PC-9 (cell line): ENCODE measurements at places on chromosomes 1 and 21.
A peak's percentile ranks its signal among the peaks of the same experiment; 100 is the strongest.

DNA sequence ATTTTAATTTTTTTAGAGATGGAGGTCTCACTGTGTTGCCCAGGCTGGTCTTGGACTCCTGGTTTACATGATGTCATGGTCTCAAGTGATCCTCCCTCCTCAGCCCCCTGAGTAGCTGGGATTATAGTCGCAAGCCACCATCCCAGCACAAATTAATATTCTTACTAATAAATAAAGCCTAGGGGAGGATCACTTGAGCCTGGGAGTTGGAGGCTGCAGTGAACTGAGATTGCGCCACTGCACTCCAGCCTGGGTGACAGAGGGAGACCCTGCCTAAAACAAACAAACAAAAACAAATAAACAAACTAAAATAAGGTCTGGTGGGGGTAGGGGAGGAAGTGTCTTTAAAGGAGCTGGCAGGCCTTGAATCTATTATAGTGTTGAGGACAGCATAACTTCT, 8.7 kb upstream of the GADD45A start:
- no peak for DNase-seq

DNA sequence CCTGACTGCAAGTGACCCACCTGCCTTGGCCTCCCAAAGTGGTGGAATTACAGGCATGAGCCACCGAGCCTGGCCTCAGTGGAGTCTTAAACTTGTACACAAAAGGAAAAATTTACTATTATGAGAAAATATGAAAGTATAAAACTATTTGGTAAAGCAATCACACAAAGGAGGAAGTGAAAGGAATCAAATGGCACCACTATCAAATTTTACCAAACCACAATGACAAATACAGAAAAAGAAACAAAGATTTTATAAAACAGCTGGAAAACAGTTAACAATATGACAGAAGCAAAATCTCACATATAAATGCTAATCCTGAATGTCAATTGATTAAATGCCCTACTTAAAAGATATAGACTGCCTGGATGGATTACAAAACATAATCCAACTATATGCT, 42.1 kb upstream of the NEGR1 start:
- no peak for DNase-seq

DNA sequence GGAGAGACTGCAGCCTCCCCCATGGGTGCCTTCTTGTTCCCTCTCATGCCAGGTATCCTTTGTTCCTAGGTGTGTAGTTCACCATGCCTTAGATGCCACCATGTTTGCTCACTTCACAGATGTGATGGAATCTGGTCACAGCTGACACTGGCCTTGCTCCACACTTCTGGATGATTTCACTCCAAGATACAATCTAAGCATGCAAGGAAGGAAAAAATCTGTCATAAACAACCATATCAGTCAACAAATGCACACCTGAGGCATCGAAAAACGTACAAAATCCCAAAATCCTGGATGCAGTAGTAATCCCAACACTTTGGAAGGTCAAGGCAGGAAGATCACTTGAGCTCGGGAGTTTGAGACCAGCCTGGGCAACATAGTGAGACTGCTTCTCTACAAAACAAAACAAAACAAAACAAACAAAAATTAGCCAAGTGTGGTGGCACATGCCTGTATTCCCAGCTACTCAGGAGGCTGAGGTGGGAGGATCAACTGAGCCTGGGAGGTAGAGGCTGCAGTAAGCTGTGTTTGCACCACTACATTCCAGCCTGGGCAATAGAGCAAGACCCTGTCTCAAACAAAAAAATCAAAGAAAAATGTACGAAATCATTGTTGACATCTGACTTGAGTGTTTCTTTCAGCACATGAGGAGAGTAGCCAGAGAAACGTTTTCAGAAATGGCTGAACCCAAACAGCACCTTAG, 17.1 kb upstream of the PTPRF start:
- DNase-seq, result no peak

GRCh38 chr1:219402925-219403324, 210.0 kb downstream of the ZC3H11B start:
- DNase-seq, result no peak

- no peak for DNase-seq
Observed at GRCh38 chr1:161492827-161493226, 12.4 kb upstream of the FCGR2A start.

- DNase-seq, result peak; percentile 77
Observed at GRCh38 chr1:42962641-42963377, 4.1 kb upstream of the SLC2A1 start.

DNA sequence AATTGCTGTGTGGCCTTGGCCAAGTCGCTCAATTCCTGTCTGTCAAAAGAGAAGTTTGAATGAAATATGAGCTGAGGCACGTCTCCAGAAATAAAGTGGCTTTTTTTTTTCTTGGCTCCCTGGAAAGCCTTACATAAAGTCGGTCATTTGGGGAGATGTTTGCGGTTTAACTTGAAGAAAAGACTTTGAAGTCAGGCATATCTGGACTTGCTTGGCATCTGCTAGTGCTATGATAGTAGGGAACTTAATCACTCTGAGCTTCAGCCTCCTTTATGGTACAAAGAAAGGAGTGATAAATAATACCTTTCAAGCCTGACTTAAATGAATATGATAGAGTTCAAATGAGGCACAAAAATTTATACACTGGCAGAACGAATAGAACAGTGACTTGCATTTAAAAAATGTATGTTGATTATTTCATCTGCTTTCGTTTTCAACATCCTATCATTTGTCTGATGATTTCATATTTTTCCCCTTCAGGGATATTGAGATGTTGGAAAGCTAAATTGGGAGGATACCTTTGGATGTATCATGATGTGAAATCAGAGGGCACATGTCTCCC, 60.2 kb downstream of the FASLG start:
- DNase-seq, result no peak

- DNase-seq, result no peak
Observed at GRCh38 chr1:42311138-42311537, 23.9 kb downstream of the FOXJ3 start.

GRCh38 chr1:20356850-20357459, 66.3 kb downstream of the VWA5B1 start:
- DNase-seq, result peak; percentile 83

GRCh38 chr21:14382486-14382834, 486 bp downstream of the HSPA13 start:
- no peak for DNase-seq

DNA sequence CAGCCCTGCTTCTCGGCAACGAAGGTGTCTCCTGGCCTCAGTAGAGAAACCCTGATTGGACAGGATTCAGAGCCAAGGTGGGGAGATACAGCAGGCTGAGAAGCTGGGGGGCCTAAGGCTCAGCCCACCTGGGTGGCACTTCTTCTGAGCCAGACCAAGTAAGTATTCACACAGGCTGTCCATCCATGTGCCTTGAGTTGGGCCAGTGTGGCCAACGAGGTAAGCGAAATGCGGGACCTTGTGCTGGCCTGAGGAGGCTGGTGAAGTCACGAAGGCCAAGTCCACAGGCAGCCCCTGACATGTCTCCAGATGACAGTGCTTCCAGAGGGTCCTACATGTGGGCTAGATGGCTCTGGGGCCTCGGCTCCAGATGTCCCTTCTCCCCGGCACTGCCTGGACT, 91.4 kb downstream of the ITPKB start:
- DNase-seq, result no peak

DNA sequence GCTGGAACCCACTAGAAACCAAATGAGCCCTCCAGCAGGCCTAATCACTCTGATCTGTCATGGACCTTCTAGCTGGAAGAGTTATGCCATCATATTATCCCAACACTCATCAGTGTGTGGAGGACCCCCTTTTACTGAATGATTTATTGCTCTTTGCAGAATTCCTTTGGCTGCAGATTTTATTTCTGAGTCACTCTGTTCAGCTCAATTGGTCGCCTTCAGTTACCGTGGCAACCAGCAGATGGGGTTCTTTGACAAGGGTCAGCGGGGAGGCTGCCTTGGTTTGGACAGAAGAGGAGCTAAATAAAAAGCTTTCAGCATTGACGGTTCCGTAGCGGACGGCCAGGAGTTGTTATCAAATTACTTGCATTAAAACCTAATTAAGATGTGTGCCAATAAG, 220.1 kb downstream of the SDCCAG8 start:
- no peak for DNase-seq

GRCh38 chr21:27149034-27149433, 182.1 kb upstream of the ADAMTS5 start:
- no peak for DNase-seq

GRCh38 chr21:22223385-22223784, 1225.2 kb downstream of the NCAM2 start:
- DNase-seq, result no peak

DNA sequence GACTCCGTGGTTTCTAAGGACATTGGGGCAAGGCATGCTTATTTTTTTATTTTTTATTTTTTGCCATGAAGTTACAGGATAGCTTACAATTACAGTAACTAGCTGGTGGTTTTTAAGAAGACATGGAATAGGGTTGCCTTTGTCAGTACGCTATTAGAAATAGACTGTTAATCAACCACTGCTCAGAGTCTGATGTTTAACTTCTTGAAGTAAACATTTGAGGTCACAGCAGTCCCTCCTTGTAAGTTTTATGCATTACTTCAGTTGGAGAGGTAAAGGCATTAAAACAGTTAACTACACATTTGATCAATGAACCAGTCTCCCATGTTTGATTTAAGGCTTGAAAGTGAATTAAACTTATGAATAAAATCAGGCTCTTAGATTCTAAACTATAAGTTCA, 19.3 kb upstream of the SHCBP1L start:
- DNase-seq, result no peak

DNA sequence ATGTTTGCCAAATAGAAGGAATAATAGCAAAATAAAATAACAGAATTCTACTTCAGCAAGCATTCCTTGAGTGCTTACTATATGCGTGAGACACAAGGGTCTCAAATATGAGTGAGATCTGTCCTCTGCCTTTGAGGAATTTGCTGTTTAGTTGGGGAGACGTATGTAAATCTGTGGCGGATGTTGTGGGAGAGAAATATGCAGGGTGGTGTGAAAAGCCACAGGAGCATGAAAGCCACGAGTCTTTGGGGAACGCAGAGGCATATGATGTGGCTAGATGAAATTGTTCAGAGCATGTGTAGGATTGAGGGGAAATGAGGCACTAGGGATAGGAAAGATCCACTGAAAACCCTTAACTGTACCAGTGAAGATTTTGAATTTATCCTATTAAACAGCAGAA, 244.4 kb downstream of the PBX1 start:
- no peak for DNase-seq

- DNase-seq, result no peak
Observed at GRCh38 chr1:113153116-113153803, 80.3 kb downstream of the LRIG2 start.

DNA sequence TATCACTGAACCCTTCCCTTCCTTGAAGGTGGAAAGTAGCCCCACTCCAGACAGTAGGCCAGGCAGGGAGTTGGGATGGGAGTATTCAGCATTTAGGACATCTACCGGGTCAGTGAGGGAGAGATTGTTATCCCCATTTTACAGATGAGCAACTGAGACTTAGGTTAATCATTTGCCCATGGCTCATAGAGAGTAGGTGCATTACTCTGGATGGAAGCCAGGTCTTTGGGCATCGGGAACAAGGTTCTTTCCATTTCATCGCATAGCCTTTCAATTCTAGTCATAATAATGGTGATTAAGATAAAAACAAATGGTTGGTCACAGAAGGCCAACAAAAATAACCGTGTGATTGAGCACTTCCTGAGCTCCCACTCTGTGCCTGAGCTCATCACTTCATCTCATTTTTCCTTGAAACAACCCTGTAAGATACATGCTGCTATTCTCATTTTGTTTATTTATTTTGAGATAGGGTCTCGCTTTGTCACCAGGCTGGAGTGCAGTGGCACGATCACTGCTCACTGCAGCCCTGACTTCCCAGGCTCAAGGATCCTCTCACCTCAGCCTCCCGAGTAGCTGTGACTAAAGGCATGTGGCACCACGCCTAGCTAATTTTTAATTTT, 64.8 kb downstream of the NAV1 start:
- DNase-seq, result no peak

GRCh38 chr1:178953538-178954324, 72.0 kb upstream of the FAM20B start:
- no peak for DNase-seq

DNA sequence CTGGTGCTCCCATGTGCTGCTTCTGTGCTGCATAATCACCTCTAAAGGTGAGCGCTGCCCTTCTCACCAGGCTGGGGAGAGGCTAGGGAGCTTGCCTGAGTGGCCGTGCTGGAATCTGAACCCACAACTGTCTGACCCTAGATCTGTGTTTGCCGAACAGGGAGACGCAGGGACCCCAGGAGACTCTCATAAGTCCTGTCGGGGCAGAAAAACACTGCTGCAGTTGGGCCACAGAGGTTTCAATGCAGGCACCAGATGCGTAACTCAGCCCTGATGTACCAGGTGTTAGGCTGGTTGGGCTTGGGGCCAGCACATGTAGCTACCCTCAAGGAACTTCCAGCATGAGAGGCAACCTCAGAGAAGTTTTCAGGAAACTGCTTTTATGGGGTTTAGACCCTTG, 49.5 kb upstream of the DMRTB1 start:
- DNase-seq, result no peak

DNA sequence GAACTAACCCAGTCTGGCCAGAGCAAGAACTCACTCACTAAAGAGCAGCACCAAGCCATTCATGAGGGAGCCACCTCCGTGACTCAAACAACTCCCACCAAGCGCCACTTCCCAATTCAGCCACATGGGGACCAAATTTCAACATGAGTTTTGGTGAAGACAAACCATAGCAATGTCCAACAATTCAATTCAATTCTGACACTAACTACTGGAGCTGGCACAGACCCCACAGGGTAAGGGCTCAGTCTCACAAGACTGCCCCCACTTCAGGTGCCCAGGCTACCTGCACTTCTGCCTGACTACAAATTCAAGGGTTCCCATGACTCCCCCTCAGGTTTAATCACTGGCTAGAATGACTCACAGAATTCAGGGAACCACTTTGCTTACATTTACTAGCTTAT, 48.8 kb upstream of the RAP1A start:
- DNase-seq, result no peak

- DNase-seq, result no peak
Observed at GRCh38 chr1:37755951-37756560, 8.9 kb downstream of the EPHA10 start.

GRCh38 chr1:152185544-152186391, 26.7 kb upstream of the RPTN start:
- DNase-seq, result peak; percentile 53

DNA sequence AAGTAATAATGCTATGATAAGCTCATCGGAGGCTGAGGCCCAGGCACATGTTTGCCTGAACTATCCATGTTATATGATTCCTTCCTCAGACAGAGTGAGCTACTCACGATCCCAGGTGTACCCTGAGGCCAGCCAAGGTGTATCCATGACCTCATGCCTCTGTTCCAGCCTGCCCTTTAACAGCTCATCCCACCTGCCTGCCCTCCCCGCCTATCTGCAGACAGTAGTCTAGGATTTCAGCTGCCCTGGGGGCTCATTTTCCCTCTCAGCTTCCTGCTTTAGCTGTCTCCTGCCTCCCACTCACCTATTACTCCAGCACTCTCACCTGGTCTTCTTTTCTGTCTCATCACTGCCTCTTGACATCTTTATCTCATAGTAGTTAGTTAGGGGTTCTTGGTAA, 1.9 kb upstream of the IL24 start:
- peak; percentile 65 for DNase-seq

DNA sequence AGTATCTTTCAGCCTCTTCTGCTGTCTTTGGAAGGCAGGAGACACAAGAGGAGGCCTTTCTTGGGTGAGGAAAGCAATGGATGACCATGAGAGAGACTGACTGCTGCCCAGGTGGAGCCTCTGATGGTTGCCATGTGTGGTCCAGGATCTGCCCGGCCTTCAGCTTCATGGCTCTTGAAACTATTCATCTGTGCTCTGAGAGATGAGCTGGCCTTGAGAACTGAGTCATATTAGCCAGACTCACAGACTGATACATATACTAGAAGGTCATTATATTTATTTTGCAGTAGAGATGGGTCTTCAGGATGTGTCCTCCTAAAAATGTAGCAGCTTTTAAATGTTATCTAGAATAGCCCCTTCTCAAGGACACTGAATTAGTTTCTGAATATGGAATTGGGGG, 33.7 kb downstream of the PTGFRN start:
- DNase-seq, result no peak
